ENCODE measurements at places on chromosomes 2 and 18. TPM values are rescaled to one million over a fixed set of nuclear protein-coding genes. Genes with fewer than 3 reads are reported as not detected.
A peak's percentile ranks its signal among the peaks of the same experiment; 100 is the strongest.

GRCh38 chr2:102043560-102043959 lies 51.8 kb downstream of the IL1R2 start:
- peaks cover 30% of the 10 kb centered on the region for H3K27me3 ChIP-seq
- H3K4me1 ChIP-seq = peaks cover 12% of the 10 kb centered on the region
- H3K36me3 ChIP-seq = no peaks in the 10 kb centered on the region
- no peak for DNase-seq
- no peak overlapping the region for H3K4me3 ChIP-seq

Gene RBM44
- total RNA-seq = 0.42 TPM

- no peak overlapping the region for H3K27ac ChIP-seq
- H3K27me3 ChIP-seq = no peaks in the 10 kb centered on the region
- H3K36me3 ChIP-seq = no peaks in the 10 kb centered on the region
- no peak for DNase-seq
Observed at GRCh38 chr2:225171350-225171749, 129.1 kb upstream of the DOCK10 start.

DNA sequence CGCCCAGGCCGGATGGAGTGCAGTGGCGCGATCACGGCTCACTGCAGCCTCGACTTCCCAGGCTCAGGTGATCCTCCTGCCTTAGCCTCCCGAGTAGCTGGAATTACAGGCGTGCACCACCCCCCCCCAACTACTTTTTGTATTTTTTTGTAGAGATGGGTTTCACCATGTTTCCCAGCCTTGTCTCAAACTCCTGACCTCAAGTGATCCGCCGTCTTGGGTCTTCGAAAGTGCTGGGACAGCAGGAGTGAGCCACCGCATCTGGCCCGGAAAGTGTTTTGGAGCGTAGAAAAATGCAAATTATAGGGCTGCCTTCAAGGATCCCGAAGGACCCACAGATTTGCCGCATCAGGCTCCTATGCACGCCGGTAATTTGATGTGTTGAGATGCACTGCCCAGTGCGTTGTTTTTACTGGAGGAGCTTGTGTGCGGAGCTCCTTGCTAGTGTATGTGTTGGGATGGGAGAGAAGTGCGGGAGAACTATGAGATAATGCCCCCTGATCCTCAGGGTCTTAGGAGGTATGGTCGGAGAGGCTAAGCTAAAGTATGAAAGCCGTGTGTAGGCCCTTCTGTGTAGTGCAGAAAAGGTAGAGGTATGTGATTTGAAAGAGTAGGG lies 1.2 kb upstream of the CLASP1 start:
- H3K4me3 ChIP-seq = peak overlapping the region; percentile 96
- H3K27ac ChIP-seq = peak overlapping the region; percentile 98
- H3K27me3 ChIP-seq = no peaks in the 10 kb centered on the region
- H3K4me1 ChIP-seq = peaks cover 33% of the 10 kb centered on the region

DNA sequence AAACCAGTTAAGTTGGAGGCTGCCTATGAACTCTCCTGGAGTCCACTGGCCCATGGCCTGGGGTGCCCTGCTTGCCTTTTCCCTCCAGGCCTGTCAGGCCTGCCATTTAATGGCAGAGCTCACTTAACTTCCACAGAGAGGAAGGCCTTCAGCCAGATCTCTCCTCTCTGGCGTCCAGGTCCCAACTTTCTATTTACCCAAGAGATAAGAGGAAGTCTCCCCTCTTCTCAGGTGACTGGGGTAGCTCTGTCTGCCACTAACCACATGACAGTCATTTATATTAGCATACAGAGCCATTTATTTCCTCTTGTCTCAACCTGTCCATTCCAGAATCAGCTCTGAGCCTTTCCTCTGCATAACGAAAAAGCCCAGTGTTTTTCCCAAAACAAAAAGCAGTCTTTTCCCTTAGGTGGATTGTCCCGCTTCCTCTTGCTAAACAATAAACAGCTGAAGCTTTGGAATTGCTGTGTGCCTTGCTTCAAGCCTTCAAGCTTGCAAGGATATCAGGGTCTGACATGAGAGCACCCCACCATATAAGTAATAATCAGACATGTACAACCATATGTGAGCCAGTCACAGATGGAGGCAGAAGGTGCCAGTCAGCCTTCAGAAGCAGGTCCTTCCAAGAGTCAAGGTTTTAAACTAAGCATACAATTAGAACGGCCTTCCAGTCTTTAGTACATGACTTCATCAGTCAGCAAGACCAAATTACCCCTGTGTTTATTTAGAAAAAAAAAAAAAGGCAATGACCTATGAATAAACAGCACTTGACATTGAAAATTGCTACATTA lies 71.2 kb upstream of the STPG4 start:
- peak overlapping the region; percentile 29 for H3K4me3 ChIP-seq
- H3K27ac ChIP-seq = peak overlapping the region; percentile 85
- no peaks in the 10 kb centered on the region for H3K27me3 ChIP-seq
- DNase-seq = no peak
- H3K36me3 ChIP-seq = no peaks in the 10 kb centered on the region
- H3K4me1 ChIP-seq = peaks cover 37% of the 10 kb centered on the region

Gene NEU2
- not detected for total RNA-seq

Gene TNFRSF11A
- 0.16 TPM for total RNA-seq

DNA sequence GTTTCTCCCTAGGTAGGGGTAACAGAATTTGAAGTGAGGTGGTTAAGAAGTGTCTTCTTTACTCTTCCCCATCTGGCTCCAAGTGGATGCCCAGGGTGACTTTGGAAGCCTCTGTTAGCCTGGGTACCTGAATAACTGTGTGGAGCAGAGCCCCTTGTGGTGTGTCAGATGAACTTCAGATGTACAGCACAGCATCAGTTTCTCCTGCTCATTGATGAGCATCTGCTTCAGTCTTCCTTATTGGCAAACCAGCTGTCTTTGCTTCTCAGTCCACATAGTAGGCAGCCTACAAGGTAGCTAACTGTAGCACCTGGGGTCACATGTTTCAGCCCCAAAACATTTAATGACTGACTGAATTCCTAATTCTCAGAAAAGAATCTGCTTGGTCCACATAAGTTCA lies 56.2 kb upstream of the ATP8B1 start:
- no peak overlapping the region for H3K4me3 ChIP-seq
- DNase-seq = no peak
- H3K4me1 ChIP-seq = no peaks in the 10 kb centered on the region

GRCh38 chr2:108145557-108146326 lies 94.0 kb upstream of the SULT1C3 start:
- no peak for DNase-seq
- H3K4me1 ChIP-seq = no peaks in the 10 kb centered on the region
- no peak overlapping the region for H3K27ac ChIP-seq
- H3K36me3 ChIP-seq = no peaks in the 10 kb centered on the region
- peaks cover 5% of the 10 kb centered on the region for H3K27me3 ChIP-seq
- no peak overlapping the region for H3K4me3 ChIP-seq

DNA sequence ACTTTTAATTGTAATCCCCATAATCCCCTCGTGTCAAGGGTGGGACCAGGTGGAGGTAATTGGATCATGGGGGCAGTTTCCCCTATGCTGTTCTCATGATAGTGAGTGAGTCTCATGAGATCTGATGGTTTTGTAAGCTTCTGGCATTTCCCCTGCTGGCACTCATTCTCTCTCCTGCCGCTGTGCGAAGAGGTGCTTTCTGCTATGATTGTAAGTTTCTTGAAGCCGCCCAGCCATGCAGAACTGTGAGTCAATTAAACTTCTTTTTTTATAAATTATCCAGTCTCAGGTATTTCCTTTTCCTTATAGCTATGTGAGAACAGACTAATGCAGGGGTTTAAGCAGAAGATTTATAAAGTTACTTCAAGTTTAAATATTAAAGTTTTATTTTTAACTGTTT lies 655.2 kb downstream of the EPHA4 start:
- no peaks in the 10 kb centered on the region for H3K4me1 ChIP-seq
- no peak overlapping the region for H3K4me3 ChIP-seq
- H3K27ac ChIP-seq = no peak overlapping the region
- H3K27me3 ChIP-seq = no peaks in the 10 kb centered on the region
- no peak for DNase-seq

Gene VWA3B
- not detected for total RNA-seq

GRCh38 chr2:218228366-218229090 lies 11.5 kb downstream of the ARPC2 start:
- H3K27ac ChIP-seq = no peak overlapping the region
- peaks cover 16% of the 10 kb centered on the region for H3K36me3 ChIP-seq
- H3K27me3 ChIP-seq = no peaks in the 10 kb centered on the region

GRCh38 chr2:85180322-85181133 lies 47.3 kb downstream of the TCF7L1 start:
- H3K36me3 ChIP-seq = peaks cover 8% of the 10 kb centered on the region
- no peak overlapping the region for H3K4me3 ChIP-seq
- H3K27me3 ChIP-seq = no peaks in the 10 kb centered on the region
- no peak overlapping the region for H3K27ac ChIP-seq
- peaks cover 56% of the 10 kb centered on the region for H3K4me1 ChIP-seq

- no peaks in the 10 kb centered on the region for H3K36me3 ChIP-seq
- H3K27me3 ChIP-seq = no peaks in the 10 kb centered on the region
- H3K4me1 ChIP-seq = no peaks in the 10 kb centered on the region
- DNase-seq = no peak
- H3K4me3 ChIP-seq = no peak overlapping the region
Observed at GRCh38 chr18:64929036-64929435, 780.1 kb upstream of the LINC00305 start.

DNA sequence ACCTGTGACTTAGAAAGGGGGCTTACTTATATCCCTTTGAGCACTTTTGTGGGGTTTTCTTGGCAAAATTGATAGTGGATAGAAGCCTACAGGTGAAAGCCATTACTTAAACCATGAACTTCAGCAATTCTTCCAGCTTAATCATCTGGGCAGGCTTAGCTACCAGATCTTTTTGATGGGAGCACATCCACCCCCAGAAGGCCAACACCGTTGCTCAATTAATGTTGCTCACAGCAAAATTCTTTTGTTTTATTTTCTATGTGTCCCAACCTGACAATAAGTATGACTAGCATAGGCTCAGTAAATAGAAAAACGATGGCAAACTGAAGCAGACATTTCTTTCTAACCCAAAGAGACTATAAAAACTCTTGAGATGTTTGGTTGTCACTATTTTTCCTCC lies 269.4 kb upstream of the TCF4 start:
- H3K4me1 ChIP-seq = peaks cover 44% of the 10 kb centered on the region
- H3K27me3 ChIP-seq = no peaks in the 10 kb centered on the region
- H3K4me3 ChIP-seq = no peak overlapping the region
- H3K36me3 ChIP-seq = no peaks in the 10 kb centered on the region

DNA sequence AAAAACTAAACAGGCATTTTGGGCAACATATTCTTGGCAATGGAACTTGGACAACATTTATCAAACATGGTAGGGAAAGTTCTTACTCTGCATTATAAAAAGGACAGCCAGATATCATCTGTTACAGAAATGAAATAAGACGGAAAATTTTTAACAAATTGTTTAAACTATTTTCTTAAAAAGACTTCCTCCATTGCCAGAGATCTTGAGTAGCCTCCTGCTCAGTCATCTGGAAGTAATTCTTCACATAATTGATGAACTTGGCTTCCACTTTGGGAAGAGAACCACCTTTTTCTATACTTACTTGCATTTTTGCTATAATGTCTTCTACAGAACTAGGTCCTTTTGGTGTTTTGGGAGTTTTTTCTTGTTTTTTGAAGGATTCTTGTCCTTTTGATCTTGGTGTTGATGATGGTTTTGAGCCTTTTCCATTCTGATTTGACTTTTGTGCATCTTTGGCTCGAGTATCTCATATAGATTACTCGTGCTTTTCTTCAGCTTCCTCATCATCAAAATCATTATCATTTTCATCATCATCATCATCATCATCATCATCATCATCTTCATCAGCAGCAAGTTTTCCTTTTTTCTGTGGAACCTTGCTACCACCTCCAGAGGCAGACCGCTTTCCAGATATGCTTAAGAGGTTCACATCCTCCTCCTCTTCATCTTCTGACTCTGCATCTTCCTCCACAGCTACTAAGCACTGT lies 66.2 kb downstream of the CD28 start:
- H3K4me1 ChIP-seq = no peaks in the 10 kb centered on the region
- no peak overlapping the region for H3K27ac ChIP-seq
- no peak for DNase-seq

GRCh38 chr2:71477231-71477691 lies 23.9 kb downstream of the DYSF start:
- peaks cover 5% of the 10 kb centered on the region for H3K4me1 ChIP-seq
- no peaks in the 10 kb centered on the region for H3K36me3 ChIP-seq
- no peak overlapping the region for H3K27ac ChIP-seq
- H3K27me3 ChIP-seq = peaks cover 6% of the 10 kb centered on the region

DNA sequence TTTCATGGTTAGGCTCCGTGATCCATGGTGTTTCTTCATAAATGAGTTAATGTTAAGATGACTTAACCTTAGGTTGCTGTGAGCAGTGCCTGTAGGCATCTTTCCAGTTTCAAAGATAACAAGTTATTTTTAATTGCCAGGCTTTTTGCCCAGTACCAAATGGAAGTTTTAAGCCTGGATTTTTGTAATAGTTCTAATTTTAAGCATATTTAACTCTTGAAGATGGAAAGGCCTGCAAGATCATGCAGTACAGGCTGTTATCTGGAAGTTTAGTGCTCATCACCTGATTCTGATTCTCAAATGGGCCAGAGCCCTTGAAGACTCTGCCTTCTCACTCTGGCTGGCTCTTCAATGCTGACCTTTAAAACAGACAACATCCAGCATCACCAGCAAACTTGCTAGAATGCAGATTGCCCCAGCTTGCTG lies 141.3 kb downstream of the NCK2 start:
- H3K36me3 ChIP-seq = peaks cover 45% of the 10 kb centered on the region
- no peak for DNase-seq
- H3K27ac ChIP-seq = no peak overlapping the region
- H3K4me1 ChIP-seq = peaks cover 48% of the 10 kb centered on the region

Gene GPR45
- 0.30 TPM for total RNA-seq

GRCh38 chr2:6730003-6730402 lies 135.7 kb downstream of the CMPK2 start:
- H3K27me3 ChIP-seq = no peaks in the 10 kb centered on the region
- H3K4me1 ChIP-seq = peaks cover 32% of the 10 kb centered on the region
- H3K27ac ChIP-seq = no peak overlapping the region

DNA sequence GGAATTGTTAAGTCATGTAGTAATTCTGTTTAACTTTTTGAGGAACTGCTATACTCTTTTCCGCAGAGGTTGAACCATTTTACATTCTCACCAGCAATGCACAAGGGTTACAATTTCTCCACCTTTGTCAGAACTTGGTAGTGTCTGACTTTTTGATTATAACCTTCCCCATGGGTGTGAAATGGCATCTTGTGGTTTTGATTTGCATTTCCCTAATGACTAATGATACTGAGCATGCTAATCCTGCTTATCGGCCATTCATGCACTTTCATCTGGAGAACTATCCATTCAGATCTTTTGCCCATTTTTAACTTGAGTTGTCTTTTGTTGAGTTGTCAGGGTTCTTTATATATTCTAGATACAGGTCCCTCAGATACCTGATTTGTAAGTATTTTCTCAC lies 47.2 kb downstream of the CYB5A start:
- peaks cover under 1% of the 10 kb centered on the region for H3K36me3 ChIP-seq
- no peak overlapping the region for H3K27ac ChIP-seq
- DNase-seq = no peak
- H3K27me3 ChIP-seq = peaks cover 4% of the 10 kb centered on the region

GRCh38 chr2:149039213-149039724 lies 770 bp downstream of the LYPD6B start:
- H3K4me1 ChIP-seq = peaks cover 4% of the 10 kb centered on the region
- H3K36me3 ChIP-seq = no peaks in the 10 kb centered on the region
- peak overlapping the region; percentile 83 for H3K4me3 ChIP-seq
- no peak for DNase-seq

All from neural crest cell (in vitro differentiated cells).